ENCODE measurements at places on chromosomes 2 and 18.

DNA sequence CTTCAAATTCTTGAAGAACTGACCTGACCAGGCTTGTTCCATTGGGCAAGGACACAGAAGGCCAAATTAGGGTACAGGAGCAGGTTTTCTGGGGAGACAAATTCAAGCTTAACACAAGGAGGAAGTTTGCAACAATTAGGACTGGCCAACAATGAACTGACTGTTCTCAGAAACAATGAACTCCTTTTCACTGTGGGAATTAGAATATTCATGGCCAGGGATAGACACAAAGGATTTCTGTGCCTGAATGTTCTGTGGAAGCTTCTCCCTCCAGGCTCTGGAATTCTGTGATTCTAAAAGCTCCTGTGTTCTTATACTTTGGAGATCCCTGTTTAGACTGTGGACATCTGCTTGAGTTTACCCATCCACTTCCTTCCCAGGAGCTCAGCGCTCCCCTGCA is 15.2 kb downstream of the SMYD1 start:
- no peak for DNase-seq

- no peak for DNase-seq
These were observed 185.0 kb upstream of the PID1 start for GRCh38 chr2:229456091-229456490.

DNA sequence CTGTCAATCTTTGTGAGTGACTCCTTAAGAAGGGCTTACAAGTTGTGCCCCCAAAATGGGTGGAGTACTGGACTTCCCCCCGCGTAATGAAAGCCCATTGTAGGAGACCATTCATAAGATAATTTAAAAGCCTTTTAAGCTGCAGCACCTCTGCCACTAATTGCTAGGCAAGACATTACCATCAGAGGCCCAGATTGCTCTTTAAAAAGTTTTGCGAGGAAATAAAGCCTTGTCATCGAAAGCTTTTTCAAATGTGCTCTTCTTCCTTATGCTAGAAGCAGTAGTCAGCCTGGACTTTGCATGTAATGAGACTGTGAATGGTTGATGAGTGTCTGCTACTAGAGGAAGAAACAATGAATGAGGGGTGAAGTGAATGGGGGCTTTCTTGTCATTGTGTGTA is 345.3 kb upstream of the CDH2 start:
- no peak for DNase-seq

GRCh38 chr18:21257386-21257785 is 15.4 kb downstream of the GREB1L start:
- no peak for DNase-seq

GRCh38 chr2:227511239-227511930 is 39.4 kb downstream of the AGFG1 start:
- DNase-seq, result no peak

DNA sequence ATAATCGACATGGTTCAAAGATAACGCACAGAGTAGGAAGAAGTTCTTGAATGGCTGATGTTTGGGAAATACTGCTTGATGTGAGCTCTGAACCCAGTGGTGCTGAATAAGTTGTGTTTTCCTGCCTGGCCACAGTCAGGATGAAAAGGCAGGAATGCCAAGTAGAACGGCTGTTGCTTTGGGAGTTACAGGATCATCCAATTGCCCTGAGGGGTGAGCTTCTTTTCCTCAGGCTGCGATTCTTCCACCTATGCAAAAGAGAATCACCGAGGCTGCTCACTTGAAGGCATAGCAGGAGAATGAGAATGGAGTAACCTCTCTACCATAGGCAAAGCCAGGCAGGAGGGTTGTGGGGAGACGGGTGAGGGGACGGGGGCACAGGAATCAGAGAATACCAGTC is 14.4 kb upstream of the IGFBP2 start:
- DNase-seq, result no peak

DNA sequence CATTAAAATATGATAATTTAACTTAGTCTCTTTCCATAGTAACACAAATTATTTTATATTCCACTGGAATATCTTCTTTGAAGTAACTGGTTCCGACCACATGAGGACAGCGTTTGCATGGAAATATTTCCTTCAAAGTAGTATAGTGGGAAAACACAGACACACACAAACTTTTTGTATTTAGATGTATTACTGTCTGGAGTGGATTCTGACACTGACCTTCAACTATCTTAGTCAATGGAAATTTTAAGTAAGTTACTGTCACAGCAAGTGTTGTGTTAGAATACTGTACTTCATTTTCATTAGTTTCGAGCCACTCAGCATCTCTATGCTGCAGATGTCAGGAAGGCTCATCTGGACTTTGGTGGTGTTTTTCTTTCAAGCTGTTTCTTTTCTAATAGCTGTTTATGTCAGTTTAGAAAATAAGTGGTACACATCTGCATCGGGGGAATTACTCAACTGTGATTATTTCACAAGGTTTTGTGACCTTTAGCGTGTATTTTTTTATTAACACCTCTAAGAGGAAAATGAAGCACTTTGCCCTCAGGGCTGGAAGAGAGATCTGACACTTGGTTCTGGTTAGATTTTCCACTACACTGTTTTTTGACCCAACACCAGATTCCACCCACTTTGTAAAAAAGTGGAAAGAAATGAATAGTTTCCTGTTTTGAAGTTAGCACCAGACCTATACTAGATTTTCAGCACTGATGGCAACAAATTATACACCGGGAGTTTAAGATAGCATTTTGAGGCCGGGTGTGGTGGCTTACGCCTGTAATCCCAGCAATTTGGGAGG is 18.9 kb upstream of the THOC1 start:
- no peak for DNase-seq

DNA sequence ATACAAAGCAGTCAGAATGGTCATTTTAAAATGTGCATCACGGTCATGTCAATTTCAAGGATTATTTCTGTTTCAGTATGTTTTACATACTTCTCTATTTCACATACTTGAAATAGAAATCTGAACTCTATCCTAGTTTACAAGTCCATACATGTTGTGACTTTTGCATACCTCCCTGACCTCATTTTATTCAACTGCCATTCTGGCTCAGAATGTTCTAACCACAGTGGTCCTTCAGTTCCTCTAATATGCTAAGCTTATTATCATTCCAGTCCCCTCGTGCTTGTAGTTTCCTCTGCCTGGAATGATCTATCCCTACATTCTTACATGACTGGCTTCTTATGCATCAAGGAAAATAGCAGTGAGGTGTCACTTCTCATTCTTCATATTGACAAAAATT is 295.6 kb downstream of the KIAA1328 start:
- DNase-seq, result no peak

GRCh38 chr2:144183727-144184126 is 336.2 kb downstream of the ZEB2 start:
- peak; percentile 25 for DNase-seq

DNA sequence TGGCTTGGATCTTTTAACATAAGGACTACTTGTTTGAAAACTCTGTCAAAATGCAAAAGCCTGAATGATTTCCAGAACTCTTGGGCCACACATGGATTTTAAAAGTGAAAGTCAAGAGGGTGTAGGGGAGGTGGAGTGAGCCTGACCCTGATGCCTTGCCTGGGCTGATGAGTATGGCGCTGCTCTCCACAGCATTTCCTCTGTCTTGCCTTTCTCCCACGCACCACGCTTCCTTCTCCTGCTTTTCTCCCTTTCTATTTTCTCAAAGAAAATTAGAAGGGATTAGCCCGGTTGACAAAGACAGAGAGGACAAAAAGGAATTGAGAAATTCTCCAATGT is 207.0 kb upstream of the CCDC68 start:
- no peak for DNase-seq

GRCh38 chr2:236820763-236821344 is 251.2 kb downstream of the ACKR3 start:
- no peak for DNase-seq

DNA sequence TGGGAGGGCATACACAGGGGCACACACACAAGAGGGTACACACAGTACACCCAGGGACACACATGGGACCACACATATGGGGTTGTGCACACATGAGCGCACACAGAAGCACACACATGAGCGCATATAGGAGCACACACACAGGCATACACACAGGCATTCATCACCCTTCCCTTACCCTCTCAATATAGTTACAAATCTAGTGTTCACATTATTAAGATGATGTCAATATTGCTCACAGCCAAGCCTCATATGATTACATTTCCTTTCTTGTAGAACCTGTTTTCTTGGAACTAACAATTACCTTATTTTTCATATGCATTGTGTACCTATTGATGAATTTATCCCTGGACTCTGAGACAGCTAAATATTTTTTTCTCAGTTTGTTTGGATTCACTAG is 156.7 kb downstream of the FHOD3 start:
- no peak for DNase-seq

GRCh38 chr2:56148825-56149224 is 35.0 kb upstream of the CCDC85A start:
- DNase-seq, result no peak

GRCh38 chr2:3545788-3546478 is 12.2 kb downstream of the RNASEH1 start:
- no peak for DNase-seq

- DNase-seq, result no peak
These were observed 64.8 kb upstream of the CYTIP start for GRCh38 chr2:157508676-157509075.

DNA sequence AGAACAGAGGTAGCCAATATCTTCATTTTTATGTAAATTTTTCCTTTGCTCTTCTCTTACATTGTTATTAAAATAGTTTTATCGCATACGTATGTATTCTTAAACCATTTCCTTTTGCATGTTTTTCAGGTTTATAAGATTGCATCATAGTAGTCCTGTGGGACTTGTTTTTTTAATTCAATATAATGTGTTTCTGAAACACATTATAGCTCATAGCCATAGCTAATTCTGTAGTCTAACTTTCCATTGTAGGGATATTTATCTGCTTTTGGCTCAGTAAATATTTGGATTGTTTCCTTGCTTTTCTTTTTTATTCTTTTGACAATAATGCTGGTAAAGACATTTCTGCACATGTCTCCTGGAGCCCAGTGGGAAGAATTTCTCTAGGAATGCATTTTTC is 484.3 kb downstream of the PTPRM start:
- no peak for DNase-seq

- no peak for DNase-seq
These were observed at the start of gene PTPRN for GRCh38 chr2:219309278-219309677. TSS of gene PTPRN (minus strand) at chr2:219309401. CDS start at chr2:219309332, 69 bp downstream.

GRCh38 chr2:232931636-232932035 is 61.6 kb downstream of the SNORC start:
- DNase-seq, result no peak

GRCh38 chr2:197445746-197446145 is 7.6 kb upstream of the COQ10B start:
- DNase-seq, result no peak

DNA sequence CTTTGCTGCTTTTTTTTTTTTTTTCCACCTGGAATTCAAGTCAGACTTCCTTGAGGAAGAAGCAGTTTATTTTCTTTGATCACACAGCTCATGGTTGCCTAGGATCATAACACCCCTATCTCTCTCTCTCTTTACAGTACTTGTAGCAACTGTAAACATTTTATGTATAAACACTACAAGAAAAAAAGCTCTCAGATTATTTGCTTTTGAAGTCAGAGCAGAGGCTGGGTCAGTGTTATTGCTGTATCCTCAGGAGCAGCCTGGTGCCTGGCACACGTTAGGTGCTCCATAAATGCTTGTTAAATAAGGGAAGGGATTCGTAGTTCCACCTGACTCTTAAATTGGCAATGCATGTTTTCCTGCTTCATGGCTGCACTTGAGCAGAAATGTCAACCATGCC is 221.2 kb downstream of the TGIF1 start:
- DNase-seq, result no peak

DNA sequence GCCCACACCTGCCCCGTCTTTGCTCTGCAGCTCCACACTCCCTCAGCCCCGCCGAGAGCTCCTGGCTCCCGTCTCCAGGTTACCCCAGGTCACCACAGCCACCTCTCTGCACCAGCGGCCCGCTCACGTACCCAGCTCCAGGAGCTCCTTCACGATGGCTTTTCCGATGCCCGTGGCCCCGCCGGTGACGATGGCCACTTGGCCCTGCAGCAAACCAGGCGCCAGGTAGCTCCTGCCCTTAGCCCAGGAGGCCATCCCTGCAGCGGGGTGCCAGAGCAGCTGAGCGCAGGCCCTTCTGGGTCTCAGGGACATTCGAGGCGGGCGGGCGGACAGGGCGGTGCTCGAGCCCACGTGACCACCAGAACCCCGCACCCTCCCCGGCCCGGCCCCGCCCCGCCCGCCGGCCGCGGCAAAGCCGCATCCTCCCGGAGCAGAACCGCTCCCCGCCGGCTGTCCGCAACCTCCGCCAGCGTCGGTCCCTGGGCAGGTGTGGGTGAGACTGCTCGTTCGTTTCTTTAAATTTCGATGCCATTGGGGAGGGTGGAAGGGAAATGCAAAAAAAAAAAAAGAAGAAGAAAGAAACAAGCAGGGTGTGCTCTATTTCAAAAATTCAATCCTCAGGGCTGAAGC is at the start of the genes PECR and TMEM169:
Gene PECR, minus strand, starts transcription at position 323 of the 630 bp plus-strand sequence. Its CDS starts 68 bp downstream, at position 255.
Gene TMEM169, plus strand, starts transcription at position 433 of the 630 bp plus-strand sequence. CDS start 14,045 bp downstream, outside the sequence.
- DNase-seq, result peak; percentile 72

All from T-helper 1 cell (primary cell).